Activated T-helper 1 cell treated with anti-CD3 and anti-CD28 coated beads, Interleukin-2, amount 50 U/mL, for 16 hours (primary cell): ENCODE measurements at places on chromosomes 6 and 20.

DNA sequence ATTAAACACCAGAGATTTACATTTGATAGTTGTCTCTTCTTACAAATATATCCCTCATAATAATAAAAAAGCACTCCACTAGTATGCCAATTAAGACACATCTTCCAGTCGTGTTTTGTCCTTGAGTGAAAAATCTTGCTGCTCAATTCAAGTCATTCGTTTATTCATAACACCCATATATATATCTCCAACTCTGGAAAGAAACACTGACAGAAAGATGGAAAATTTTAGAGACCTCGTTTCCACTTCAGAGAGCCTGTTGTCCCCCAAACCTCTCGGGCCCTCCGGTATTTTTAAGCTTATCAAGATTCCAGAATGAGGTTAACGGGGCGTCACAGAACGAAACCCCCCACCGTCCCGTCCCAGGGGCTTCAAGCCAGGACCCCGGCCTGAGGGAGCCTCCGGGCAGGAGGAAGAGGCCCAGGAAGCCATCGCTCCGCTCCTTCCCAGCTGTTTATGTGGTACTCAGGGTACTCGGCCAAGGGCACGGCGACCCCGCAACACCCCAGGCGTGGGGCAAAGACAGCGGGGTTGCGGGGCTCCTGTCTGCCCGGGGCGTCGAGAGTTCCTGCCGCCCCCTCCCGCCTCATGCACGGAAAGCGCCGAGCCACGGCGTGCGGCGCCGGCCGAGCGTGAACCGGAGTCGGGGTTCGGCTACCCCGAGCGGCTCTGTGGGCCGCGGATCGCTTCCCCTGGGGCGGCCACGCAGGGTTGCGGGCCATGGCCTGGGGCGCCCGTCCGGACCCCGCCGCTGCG lies 623 bp upstream of the SNX9 start:
- DNase-seq = no peak

GRCh38 chr6:81491454-81492101 lies 260.9 kb downstream of the TENT5A start:
- DNase-seq = no peak

DNA sequence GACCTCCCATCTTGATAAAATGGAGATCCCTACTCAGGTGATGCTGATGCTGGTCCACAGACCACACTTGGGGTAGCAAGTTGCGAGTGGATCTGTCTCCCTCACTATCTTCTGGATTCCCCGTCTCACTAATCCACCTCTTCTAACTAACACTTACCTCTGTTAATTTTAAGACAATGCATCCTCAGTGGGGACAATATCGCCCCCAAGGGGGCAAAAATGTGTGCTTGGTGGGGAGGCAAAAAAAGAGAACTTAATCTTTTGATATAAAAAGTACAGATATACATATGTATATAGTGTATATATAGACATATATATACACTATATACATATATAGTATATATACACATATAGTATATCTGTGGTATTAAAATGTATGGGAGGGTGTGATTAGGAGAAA lies 4.3 kb downstream of the LRFN2 start:
- DNase-seq = no peak

DNA sequence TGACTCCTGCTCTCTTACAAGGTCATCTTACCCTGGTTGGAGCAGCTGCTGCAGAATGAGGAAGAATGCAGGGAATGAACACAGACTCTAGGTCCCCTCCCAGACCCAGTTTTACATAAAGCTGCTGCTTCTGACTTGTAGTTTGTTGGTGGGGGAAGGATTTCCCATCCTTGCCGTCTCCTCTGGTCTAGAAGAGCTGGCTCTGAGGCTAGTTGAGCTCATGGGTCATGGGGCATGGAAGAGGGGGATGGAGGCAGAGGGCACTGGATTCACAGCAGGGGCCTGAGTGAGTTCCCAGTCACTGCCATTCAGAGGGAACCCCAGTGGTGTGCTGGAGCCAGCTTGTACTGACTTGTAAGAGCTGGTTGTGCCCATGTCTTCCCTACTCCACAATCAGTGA lies 9.2 kb upstream of the GUCA1A start:
- DNase-seq = no peak

GRCh38 chr6:16302721-16303552 lies 64.5 kb downstream of the GMPR start:
- no peak for DNase-seq

DNA sequence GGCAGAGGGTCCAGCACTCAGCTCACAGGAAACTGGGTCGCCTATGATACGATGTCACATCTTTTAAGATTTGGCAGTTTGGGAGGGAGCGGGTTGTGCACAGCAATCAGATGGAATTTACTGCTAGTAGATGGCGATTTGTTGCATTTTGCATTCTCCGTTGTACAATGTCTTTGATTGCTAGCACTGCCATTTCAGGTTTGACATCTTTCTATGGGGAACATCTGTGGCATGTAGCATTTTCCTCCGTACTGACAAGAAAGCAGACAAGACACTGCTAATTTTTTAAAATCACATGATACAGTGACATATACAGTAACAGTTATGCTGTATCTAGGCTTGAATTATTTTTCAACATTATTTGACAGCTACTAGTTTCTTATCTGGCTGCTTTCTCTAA lies 119.7 kb upstream of the PCSK2 start:
- DNase-seq = no peak

GRCh38 chr6:151958332-151958731 lies 150.8 kb downstream of the ESR1 start:
- DNase-seq = no peak

DNA sequence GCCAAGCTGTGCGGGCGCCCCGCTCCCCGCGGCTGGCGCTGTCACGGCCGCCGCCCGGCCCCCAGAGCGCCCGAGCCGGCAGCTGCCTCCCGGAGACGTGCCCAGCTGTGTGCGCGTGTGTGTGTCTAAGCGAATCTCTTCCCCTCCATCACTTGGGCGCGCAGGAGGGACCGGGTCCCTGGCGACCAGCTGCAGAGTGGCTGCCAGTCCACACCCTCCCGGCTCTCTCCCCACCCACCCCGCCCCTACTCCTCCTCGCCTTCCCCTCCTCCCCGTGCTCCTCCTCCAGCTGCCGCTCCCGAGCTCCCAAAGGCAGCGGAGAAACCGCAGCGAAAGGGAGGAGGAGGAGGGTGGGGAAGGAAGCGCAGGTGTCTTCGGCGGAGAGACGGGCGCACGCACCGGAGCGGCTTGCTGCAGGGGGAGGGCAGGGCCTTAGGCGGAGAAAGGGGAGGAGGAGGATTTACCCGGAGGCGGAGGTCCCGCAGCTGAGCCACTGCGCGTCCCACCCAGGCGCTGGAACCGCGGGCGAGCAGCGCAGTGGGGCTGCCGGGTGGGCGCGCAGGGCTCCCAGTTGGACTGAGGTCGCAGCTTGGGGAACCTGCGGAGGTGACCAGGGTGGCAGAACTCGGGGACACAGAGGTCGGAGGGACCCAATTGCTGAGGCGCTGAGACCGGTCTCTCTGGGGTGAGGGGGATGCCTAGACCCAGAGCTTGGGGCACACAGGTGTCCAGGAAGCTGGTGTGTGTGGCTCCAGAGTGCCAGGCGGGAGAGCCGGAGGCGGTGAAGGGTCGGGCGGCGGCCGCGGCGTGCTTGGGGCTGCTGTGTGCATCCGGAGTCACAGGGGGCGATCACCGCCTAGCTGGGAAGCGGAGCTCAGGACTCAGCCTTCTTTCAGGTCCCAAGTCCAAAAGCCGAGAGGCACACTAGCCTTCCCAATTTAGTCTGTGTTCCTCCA lies at the start of gene HS3ST5:
Gene HS3ST5 (minus strand): TSS at position 198 of the 956 bp plus-strand sequence. CDS start 280,178 bp downstream, outside the sequence.
- DNase-seq = no peak

DNA sequence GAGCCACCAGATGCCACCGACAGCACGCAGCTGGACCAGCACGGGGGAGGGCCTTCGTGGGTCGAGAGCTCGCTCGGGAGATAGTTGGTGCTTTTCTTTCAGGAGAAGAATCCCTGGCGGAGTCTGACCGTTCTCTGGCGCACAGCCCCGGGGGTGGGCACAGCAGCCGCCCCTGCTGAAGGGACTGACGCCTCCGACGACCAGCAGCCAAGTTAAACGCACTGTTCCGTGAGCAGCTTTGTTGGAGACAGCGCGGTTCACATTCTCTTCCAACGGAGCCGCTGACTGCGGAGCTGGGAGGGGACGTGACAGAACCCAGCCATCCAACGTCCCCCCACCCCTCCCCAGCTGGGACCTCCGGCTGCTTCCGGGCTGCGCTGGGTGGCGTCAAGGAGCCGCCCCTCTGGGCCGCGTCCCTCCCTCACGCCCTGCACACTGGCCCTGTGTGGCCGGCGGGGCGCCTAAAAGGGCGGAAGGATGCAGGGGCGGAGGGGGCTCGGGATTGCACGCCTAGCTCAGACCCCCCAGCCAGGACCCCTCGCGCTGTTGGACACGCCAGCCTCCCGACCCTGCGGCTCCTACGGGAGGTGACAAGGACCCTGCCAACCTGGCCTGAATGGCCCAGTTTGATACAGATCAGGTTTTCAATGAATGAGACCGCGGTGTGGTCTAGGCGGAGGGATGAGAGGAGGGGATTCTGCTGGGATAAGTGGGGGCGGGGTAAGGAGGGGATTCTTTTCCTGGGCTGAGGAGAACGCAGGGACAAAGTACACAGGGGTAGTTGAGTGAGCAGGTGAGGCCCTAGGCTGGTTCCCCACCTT lies 36.4 kb upstream of the KHDC1 start:
- DNase-seq = no peak

DNA sequence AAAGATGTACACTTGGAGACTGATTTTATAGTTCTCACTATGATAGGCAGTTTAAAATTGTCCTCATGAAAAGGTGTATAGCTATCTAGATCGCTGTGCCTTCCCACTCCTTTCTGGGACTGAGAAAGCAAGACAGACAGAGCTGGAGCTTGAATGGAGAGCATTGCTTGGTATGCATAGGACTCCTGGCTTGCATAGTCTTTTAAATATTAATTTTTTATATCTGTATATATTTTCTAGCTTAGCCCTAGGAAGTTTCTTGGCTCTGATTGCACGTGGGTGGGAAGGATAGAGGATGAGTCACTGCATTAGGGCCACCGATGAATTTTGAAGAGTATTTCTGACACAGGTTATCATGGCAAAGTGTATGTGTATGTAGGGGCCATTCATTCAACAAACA lies 150.0 kb upstream of the SPACA1 start:
- no peak for DNase-seq

- no peak for DNase-seq
Measured at GRCh38 chr20:16898433-16898832, 150.3 kb downstream of the OTOR start.

DNA sequence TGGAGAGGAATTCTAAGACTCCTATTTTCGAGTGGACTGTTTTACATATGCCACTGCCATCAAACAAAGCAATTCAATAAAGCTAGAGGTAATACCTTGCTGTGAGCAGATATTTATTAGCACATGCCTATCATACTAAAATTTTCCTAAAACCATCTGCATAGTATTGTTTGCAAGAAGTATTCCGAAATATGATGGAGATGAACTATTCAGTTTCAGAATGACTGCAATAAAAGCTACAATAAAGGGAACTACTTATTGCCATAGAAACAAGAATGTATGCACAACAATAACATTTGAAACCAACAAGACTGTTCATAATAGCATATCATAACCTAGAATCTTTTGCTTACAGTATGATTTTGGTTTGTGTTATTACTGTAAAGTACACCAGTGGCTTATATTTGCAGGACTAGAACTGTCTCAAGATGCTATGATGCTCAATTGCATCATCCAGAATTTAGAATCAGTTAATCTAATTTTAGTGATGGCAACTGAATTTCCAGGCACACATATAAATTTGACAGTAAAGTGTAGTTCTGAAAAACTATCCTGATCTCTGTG lies 144.3 kb downstream of the GRIK2 start:
- no peak for DNase-seq

GRCh38 chr6:105015482-105015881 lies 58.6 kb downstream of the LIN28B start:
- no peak for DNase-seq
